Transverse colon (tissue), 4 donors: ENCODE measurements at places on chromosomes 1 and 21. TPM values are rescaled to one million over a fixed set of nuclear protein-coding genes. Genes with fewer than 3 reads are reported as not detected.

FMO2 gene
- 12.5 TPM for total RNA-seq

OLIG2 gene
- not detected for total RNA-seq

DNA sequence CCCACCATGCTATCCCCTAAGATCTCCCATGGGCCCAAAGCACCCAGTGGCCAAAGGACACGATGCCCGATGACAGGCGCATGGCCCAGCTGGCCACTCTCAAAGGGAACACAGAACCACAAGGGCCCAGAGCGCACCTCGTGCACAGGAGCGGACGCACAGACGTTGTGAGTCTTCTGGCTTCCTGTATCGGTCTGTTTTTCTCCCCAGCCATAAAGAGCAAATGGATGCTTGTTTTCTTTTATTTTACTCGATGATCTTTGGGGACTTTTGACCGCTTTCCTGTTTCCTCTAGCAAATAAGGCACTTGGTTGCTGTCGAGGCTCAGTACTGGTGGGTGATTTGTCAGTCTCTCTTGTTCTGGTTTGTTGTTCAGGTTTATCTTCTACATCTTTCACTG lies 16.2 kb downstream of the CCSAP start:
- DNase-seq: no peak

GRCh38 chr1:85718678-85719340 lies 10.6 kb upstream of the ZNHIT6 start:
- no peak for DNase-seq

GRCh38 chr1:25168193-25169071 lies 63.9 kb downstream of the SYF2 start:
- peak; percentile 26 for DNase-seq

AADACL3 gene
- not detected for total RNA-seq

SLC5A9 gene
- total RNA-seq: 3.0 TPM
